ENCODE measurements at places on chromosomes 2 and 18.

- no peak for DNase-seq
Observed at GRCh38 chr18:63063171-63063570, 256.4 kb downstream of the BCL2 start.

DNA sequence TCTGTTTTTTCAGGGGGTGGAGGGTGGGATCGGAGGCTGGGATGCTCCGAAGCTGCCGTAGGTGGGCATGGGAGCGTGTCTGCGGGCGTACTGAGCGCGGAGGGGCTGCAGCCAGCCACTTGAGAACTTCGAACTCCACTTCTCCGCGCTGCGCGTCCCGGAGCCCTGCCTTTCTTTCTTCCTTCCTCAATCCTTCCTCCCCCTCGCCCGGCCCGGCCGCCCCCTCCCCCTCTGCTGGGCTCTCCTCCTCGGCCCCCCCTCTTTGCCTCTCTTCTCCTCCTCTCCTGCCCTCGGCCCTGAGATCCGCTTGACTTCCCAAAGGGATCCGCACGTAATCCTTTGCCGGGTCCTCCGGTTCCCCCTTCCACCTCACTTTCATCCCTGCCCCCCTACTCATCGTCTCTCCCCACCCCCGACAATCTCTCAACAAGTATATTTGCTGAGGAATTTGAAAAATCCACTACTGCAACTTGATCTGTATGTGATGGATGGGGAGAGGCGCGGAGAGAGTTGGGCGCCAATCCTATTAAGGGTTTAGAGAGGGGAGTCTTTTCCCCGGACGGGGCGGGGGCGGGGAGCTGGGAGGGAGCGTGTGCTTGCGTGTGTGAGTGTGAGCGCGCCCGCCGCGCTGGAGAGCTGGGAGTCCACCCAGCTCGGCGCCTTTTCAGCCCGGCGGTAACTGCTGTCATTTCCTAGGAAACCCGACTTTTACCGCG lies 1.1 kb downstream of the GLI2 start:
- no peak for DNase-seq

DNA sequence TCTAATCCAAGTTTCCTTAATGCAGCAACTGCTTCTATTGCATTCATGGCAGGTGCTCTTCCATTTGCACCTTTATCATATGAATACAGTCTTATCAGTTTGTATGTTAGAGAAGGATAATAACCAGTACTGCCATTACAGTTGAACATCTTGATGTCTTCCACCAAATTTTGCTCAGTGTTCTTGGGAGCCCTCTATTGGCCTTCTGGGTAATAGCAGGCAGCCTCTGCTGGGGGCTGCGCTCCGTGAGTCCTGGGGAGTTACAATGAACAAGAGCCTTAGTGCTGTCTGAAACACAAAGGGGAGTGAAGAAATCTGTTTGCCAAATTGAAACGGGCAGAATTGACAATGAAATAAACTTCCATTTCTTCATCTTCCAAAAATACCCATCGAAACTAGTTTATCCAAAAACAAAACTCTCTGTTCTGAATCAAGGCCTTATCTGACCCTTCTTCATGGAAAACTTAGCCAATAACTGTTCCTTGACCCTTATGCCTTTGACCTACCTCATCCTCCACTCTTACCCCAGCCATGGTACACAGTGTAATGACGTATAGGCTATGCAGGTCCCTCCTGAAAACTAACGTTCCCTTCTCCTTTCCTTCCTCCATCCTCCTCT lies 79.9 kb downstream of the ALK start:
- DNase-seq = peak; percentile 31

DNA sequence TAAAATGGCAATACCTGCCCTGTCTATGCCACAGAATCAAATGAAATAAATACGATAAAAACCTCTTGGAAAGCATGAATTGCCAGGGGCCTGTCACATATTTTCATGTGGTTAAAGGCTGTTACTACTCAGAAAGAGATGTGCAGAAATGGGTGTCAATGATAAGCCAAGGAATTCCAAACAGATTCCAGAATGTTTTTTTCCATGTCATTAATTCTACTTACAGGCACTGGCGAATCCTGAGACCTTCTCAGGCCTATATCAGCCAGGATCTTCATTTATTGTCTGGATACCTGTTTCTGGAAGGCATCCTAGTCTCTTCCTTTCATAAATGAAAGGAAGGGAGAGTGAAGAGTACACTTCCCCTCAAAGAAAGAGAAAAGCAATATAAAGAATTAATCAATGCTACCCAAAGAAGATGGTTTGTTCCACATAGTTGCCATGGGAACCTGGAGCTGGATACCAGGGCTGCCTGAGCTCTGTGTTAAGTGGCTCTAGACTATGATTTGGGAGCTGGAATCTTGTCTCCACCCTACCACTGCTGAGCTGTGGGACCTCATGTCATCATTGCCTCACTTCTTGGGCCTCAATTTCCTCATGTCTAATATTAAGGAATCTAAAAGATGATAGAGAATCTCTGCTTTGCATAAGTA lies 335.1 kb upstream of the SKOR2 start:
- DNase-seq = no peak

DNA sequence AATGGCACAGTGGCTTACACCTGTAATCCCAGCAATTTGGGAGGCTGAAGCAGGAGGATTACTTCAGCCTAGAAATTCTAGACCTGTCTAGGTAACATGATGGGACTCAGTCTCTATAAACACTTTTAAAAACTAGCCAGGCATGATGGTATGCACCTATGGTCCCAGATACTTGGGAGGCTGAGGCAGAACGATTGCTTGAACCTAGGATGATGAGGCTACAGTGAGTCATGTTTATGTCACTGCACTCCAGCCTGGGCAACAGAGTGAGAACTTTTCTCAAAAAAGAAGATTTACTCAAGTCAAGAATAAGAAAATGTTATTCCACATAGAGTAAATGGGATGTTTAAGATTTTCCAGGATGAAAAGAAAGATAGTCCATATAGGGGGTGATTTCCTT lies 158.6 kb downstream of the HNMT start:
- no peak for DNase-seq

DNA sequence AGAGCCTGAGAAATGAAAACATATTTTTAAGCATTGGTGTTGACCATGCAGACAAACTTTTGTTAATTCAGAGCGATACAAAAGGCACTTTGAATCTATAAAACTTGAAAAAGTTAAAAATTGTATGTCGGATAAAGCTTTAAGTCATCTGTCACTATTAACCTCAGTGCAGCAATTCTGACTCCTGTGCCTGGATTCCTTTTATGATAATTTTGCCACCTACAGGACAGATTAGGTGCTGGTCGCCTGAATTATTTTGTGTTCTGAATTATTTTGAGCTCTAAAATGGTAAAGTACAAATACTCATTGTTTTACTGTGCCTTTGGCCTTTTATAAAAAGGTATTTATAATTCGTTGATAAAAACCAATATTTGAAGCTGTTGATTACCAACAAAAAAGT lies 19.4 kb upstream of the RNF138 start:
- peak; percentile 63 for DNase-seq

GRCh38 chr18:76402026-76402990 lies 92.7 kb downstream of the ZNF516 start:
- no peak for DNase-seq

DNA sequence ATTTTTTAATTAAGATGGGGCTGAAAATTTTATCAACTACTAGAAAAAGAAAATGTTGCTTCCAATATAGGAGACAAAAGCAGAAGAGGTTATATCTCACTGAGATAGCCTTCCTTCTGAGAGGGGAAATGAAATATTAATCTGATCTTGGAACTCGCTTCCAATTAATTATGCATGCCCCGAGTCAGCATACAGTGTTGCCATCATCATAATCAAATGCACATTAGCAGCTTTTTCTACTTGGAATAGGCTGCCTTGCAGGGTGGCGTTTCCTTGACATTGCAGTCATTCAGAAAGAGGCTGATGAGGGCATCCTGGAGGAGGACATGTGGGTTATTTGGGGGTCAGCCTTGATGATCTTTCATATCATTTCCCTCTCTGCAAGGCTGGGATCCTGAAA lies 18.4 kb upstream of the RPL37A start:
- no peak for DNase-seq

DNA sequence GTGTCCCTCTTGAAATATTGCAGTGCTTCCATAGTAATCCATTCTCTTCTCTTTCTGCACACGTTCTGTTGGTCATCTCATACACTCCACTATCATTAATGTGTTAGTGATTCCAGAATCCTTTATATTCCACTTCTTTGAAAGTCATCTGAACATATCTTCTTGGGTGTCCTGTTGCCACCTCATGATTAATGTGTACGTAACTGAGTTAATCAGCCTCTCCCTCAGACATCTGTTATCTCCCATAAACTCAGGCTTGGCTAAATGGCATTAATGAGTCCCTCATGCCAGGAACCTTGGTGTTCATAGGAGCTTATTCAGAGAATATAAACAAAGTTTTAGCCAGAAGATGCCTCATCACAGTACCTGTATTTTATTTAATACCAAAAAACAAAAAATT lies 126.4 kb downstream of the NCOA1 start:
- no peak for DNase-seq

DNA sequence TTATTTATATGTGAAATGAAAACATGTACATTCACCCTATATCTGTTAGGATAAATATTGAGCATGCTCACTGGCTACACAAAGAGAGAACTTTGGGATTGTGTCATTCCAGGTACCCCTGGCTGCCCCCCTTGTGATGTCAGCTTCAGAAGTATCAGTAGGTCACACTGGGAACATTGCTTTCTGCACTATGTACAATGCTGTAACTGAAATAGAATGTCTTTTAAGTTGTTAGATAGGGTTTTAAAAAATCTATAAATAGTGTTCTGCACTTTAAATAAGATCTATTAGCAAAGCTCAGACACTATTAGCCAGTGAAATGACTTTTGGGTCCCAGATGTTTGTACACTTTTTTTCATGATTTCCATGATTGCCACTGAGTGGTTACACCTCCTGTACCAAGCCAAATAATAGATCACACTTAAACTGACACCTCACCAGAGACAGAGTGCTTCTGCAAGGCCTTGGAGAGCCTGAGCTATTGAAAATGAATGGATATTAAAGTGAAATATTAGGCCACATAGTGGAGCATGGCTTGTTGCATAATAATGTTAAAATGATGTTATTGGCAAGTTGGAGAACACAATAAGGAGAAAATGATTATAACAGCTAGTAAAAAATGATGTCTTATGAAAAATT lies 297.0 kb upstream of the NXPH2 start:
- DNase-seq = no peak

DNA sequence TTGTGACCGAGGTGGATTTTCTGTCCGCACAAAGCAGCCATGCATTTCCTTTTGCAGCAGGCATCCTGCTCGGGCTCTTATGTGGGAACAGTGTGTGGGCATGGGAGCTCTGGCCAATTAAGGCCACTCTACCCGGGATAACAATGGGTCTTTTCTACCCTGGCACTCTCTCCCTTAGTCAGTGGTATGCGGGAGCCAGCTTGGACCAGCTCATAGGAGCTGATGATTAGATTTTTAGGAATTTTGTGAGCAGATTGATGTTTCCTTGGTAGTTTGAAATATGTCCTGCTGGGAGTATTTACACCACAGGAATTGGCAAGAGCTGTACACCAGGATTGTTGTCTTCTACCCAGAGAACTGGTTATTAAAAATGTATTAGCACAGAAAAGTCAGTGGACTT lies 89.3 kb downstream of the SPP2 start:
- no peak for DNase-seq

All from CD4-positive, alpha-beta T cell treated with Interleukin-17A for 1 hour (primary cell).